ENCODE measurements at places on chromosomes 7 and 10. TPM values are rescaled to one million over a fixed set of nuclear protein-coding genes. Genes with fewer than 3 reads are reported as not detected.

Gene CYP3A7
- total RNA-seq = not detected

Gene PRSS37
- total RNA-seq = not detected

Gene EGFR
- total RNA-seq = 111 TPM

Gene THSD7A
- 1.3 TPM for total RNA-seq

Gene KLF14
- total RNA-seq = 0.05 TPM

Gene MEIG1
- 2.5 TPM for total RNA-seq

Gene HOXA10
- total RNA-seq = 7.5 TPM

Gene RELN
- total RNA-seq = not detected

Gene CASP7
- total RNA-seq = 37.3 TPM

Gene XRCC2
- total RNA-seq = 5.7 TPM

Gene DNAJC1
- 26.4 TPM for total RNA-seq

Gene CRPPA
- total RNA-seq = 0.67 TPM

Gene FGFBP3
- 3.1 TPM for total RNA-seq

Gene PLEKHS1
- total RNA-seq = 0.07 TPM

Gene CTAGE15
- total RNA-seq = not detected

Gene ZPBP
- not detected for total RNA-seq

Gene TYSND1
- total RNA-seq = 12.5 TPM

Gene MOGAT3
- not detected for total RNA-seq

Gene SEMA3C
- total RNA-seq = 58.4 TPM

Gene GALNT11
- total RNA-seq = 21.4 TPM

Gene TM9SF3
- 92.7 TPM for total RNA-seq

Gene RBP4
- total RNA-seq = 7.5 TPM

Gene CNPY1
- not detected for total RNA-seq

Gene CHST15
- 7.7 TPM for total RNA-seq

Gene BLOC1S2
- total RNA-seq = 121 TPM

Gene CTNNA3
- total RNA-seq = not detected

Gene CAV2
- 177 TPM for total RNA-seq

Gene PON1
- 0.66 TPM for total RNA-seq

Gene PNLIP
- not detected for total RNA-seq

Gene HABP2
- 0.09 TPM for total RNA-seq

Gene SPDYE2B
- total RNA-seq = not detected

Gene ALKBH4
- 9.3 TPM for total RNA-seq

Gene LRIT1
- total RNA-seq = not detected

Gene COL26A1
- total RNA-seq = 0.33 TPM

Gene EPHA1
- not detected for total RNA-seq

Gene TMEM176A
- not detected for total RNA-seq

Gene SPDYE11
- total RNA-seq = not detected

Gene IRF5
- total RNA-seq = 10.0 TPM

Gene CROT
- 7.7 TPM for total RNA-seq

Gene CLCN1
- total RNA-seq = 0.06 TPM

Gene SLC16A9
- total RNA-seq = 0.09 TPM

Gene PTPRZ1
- not detected for total RNA-seq

Gene ACHE
- 2.2 TPM for total RNA-seq

Gene UFSP1
- 7.4 TPM for total RNA-seq

Gene UBE2D1
- 6.8 TPM for total RNA-seq

Gene TMEM270
- total RNA-seq = not detected

Gene DIP2C
- 8.2 TPM for total RNA-seq

Gene CALHM3
- total RNA-seq = 0.38 TPM

Gene EVX1
- not detected for total RNA-seq

Gene C10orf105
- not detected for total RNA-seq

Gene NXPH1
- not detected for total RNA-seq

Gene DTX2
- total RNA-seq = 41.7 TPM

Gene URGCP
- total RNA-seq = 28.6 TPM

Gene MAT1A
- total RNA-seq = not detected

Gene TMEM139
- 0.85 TPM for total RNA-seq

Gene CPA1
- total RNA-seq = not detected

Gene TMEM209
- 16.3 TPM for total RNA-seq

Gene LIPF
- not detected for total RNA-seq

Gene BTBD16
- total RNA-seq = 0.41 TPM
